ENCODE measurements at places on chromosomes 4 and X.

DNA sequence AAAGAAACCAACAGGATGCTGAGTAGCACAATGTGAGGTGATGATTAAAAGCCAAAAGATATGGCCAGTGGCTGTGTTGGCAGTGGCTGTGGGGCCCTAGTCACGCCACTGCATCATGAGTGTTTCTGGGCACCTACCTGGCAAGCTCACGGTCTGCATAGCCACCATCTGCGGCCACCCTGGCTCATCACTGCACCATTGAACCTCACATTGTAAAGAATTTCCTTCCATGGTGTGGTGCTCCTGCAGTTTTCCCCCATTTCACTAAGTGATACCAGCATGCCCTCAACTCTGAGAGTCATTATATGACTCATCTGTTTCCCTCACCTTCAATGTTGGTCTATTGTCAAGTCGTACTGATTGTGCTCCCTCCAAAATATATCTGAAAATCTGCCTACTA, 45.5 kb upstream of the CLNK start:
- DNase-seq, result no peak

DNA sequence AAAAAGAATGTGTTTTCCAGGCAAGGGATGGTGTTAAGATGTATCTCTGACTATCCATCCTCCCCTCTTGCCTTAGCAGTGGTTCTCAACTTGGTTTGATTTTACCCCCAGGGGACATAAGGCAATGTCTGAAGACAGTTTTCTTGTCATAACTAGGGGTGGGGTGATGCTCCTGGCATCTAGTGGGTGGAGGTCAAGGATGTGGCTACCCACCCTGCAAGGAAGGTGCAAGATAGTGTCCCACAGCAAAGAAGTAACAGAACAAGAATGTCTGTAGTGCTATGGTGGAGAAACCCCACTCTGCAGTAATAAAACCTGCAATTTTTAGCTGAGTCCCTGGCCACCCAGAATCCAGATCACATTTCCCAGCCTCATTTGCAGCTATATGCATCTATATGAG, 81.2 kb upstream of the TBL1X start:
- no peak for DNase-seq

DNA sequence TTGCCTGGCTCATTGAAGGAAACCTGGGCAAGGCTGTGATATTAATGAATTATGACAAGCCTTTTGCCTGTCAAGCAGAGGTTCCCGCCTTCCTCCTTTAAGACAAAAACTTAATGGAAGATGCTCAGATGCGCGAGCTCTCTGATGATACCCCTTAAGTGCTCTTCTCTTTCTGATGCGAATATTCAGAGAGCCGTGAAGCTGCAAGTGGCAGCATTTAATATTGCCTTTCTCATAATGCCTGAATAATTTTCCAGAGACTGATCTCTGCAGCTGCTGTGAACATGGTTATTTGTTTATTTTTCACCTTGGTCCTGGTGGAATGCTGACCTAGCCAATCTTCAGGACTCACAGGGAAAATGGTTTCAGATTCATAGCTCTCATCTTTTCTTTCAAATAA, 251.8 kb downstream of the TENM3 start:
- DNase-seq, result no peak

DNA sequence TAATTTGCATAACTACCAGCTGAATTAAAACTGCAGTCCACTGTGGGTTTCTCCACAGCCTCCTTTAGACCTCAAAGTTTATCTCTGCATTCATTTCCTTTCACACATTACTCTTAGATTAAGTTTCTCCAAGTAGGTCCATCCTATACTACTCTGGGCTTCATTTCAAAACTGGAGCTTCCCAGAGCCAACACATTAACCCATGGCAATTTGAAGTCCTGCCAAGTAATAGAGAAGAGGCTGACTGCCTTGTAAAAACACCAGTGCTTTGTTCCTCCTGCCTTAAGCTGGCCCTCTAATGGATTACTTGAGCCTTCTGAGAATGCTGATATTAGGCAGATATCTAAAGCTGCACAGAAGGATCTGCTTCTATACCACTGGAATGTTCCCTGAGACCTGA, 997.2 kb upstream of the SLIT2 start:
- no peak for DNase-seq

GRCh38 chrX:102934624-102935023, 2.4 kb upstream of the RAB40AL start:
- peak; percentile 17 for DNase-seq

DNA sequence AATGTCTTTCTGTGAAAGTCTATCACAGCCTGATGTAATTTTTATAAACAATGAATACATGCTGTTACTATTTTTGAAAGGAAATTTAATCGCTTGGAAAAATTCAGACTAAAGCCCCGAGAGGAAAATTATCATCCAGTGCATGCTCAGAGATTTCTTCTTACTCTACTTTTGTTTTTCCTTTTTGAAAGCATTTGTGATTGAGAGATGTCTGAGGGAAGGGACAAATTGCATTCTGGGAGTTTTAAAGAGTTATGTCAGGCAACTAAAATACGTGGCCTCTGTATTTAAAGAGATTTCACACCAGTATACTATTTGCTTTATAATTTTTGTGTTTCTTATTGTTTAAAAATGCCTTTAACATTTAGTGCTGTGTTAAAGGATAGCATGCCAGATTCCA, 1.4 kb upstream of the ZFX start:
- DNase-seq, result no peak

GRCh38 chr4:188658958-188659522, 519.8 kb downstream of the TRIML1 start:
- no peak for DNase-seq

DNA sequence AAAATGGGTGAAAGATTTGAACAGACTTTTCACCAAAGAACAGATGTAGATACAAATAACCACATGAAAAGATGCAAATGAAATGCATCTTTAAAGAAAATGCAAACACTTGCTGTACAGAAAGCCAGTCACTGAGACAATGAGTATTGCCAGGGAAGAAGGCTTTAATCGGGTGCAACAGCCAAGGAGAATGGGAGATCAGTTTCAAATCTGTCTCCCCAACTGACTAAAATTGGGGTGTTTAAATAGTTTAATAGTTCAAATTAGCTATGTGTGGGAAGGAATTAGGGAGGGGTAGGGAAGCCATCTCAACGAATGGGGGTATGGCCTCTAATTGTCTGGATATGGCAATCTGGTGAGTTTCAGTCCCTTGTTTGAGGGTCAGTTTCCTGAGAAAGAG, 295.4 kb downstream of the PTTG2 start:
- DNase-seq, result no peak

DNA sequence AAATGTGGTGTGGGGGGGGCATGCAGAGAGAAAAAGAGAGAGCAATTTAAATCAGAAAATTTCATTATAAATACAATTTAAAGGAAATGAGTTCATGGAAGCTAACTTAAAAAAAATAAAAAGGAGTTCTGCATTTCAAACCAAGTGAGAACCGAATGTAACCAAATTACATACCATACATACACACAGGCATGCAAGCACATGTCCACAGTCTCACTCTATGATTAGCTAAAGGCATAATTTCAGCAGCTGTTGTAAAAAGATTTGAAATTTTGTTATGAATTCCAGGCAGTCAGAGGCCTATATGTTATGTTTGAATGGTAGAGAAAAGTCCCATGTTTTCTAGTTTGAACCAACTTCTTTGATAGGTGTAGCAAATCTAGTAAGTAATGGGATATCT, 611.6 kb upstream of the ADGRL3 start:
- no peak for DNase-seq

GRCh38 chr4:152220201-152220666, 315.7 kb downstream of the FBXW7 start:
- DNase-seq, result no peak

DNA sequence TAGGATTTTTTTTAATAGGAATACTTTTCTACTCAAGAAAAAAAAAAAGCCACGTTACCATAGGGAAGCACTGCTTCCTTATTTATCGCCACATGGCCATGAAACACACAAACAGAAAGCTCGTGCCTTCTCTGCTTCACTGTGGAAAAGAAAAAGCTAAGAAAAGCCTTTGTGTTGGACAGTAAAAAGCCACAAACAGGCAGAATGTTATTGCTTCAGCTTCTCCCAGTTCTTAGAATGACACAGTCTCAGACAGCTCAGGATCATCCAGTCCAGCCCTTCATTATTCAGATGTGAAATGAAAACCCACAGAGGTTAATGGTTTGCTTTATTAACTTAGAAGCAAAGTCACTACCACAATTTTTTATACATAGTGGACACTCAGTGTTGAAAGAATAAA, 181.6 kb upstream of the NOCT start:
- no peak for DNase-seq

GRCh38 chr4:75248770-75249407, 265.3 kb downstream of the RCHY1 start:
- DNase-seq, result no peak

GRCh38 chr4:11312389-11312788, 116.3 kb downstream of the HS3ST1 start:
- DNase-seq, result no peak

DNA sequence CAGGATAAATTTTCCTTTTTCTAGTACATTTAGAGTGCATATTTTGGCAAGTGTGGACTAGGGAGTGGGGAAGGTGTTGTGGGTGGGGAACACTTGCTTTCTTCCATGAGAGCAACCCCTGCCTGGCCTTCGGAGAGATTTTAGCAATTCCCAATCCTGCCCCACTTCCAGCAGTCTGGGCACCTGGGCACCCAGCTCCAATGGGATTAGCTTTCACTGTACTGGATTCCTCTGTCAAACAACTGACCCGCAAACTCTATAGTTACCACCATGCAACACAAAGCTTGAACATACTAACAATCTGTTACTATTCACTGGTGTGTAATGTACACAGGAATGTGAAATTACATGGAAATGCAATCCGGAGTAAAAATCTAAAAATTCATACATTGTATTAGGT, 50.3 kb downstream of the SH3RF1 start:
- no peak for DNase-seq

- DNase-seq, result no peak
Observed at GRCh38 chr4:2168469-2169319, 73.2 kb downstream of the HAUS3 start.

DNA sequence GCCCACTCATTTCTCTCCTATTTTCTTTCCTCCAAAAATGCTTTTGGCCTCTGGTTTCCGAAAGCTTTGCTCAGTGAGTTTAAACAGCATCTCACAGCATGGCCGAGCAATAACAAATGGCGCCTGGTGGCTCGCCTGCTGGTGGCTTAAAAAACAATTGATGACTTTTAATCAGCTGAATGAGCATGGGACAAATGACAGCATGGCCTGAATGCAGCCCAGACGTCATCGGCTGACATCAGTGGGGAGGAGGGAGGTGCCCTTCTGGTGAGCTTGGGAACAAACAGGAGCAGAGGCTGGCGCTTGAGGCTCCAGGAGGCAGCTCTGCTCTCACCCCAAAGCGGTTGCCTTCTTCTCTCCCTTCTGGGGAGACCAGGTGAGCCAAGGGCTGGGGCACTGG, 286.4 kb downstream of the BCOR start:
- no peak for DNase-seq

DNA sequence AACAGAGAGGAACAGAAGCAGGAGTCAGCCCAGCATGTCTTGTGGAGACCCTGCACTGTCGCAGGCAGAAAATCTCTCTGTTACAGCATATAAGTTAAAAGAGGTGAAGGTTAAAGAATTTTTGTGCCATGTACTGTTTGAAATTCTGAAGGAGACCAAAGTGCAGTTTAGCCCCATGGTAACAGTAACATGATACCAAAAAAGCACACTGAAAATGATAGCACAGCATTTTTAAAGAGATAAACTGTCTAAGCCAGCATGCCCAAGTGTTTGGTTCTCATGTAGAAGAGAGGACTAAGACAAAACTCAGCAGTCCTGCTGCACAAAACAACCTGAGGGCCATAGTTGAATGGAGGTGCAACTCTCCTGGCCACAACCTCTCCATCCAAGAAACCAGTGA, 41.9 kb upstream of the PARM1 start:
- DNase-seq, result no peak

DNA sequence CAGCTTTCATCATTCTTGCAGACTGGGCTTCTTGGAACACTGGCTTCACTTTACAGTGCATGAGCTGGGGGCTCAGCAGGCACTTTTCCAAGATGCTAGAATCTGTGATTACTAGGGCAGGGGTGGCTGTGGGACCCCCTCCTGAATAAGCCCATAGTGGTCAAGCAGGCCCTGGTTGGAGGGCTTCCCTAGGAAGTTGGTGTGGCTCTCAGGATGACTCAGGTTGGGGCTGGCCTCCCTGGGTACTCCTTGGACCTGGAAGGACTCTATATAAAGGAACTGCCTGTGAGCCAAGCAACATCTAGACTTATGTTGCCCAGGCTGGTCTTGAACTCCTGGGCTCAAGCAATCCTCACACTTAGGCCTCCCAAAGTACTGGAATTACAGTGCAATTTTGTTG, 88.3 kb upstream of the HELT start:
- DNase-seq, result no peak

GRCh38 chr4:5845035-5845905, 47.6 kb downstream of the CRMP1 start:
- no peak for DNase-seq

- no peak for DNase-seq
Observed at GRCh38 chrX:99901091-99901490, 509.0 kb downstream of the PCDH19 start.

GRCh38 chr4:169766741-169767140, 9.0 kb upstream of the HPF1 start:
- no peak for DNase-seq

- DNase-seq, result no peak
Observed at GRCh38 chr4:102794999-102795398, 32.4 kb downstream of the UBE2D3 start.

- no peak for DNase-seq
Observed at GRCh38 chrX:107704181-107704580, 71.4 kb downstream of the TSC22D3 start.
